ENCODE measurements at places on chromosomes 12 and 14.

DNA sequence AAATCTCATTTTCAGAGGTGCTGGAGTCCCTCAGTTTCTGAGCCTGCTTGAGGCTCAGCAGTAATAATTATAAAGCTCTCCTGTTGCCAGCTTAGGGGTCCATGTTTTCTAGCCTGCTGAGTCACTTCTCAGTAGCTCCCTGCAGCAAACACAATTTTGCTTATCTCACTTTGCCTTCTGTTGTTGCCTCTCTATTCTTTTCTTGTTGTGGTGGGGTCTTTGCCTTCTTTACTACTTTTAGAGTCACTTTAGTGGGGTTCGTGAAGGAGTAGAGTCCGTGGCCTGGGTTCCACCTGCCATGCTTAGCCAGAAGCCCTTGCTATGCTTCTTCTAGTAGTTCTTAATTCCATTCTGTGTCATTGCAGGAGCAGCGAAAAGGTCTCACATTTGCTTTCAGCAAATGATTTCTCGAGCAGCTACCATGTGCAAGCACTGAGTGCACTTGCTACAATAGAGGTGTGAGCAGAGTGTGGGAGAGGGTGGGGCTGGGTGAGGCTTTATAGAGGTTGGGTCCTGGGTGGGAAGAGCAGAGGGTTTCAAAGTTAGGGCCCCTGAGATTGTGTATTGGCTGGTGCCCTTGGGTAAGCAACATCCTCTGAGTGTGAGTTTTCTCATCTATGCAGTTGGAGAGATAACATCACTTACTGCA lies 114.3 kb downstream of the ADCK1 start:
- no peak for DNase-seq

- no peak for DNase-seq
Observed at GRCh38 chr14:71472356-71473340, 459.6 kb upstream of the RGS6 start.

DNA sequence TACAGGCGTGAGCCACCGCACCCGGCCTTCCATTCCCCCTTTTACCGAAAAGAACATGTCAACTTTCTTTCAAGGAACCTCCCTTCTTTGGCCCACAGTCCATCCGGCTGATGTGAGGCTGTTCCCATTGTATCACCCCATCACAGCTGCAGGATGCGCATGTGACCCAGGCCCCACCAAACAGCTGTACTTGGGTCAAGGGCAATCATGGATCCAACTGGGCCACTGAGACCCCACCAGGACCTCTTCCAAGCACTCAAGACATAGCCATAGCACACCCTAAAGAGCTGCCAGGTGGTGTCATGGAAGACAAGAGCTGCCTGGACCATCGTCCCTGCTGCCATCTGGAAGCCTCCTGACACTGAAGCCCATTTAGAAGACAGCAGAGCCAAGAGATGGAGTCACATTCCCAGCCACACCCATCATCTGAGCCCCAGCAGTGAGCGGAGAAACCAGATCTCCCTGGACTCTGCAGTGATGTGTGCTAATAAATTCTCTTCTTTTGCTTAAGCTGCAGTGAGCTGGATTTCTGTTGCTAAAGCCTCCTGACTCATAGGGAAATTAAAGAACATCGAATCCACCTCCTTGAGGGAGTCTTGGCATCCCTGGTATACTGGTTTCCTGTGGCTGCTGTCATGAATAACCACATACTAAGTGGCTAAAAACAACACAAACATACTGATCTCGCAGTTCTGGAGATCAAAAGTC lies 105.6 kb downstream of the KSR2 start:
- DNase-seq: no peak

DNA sequence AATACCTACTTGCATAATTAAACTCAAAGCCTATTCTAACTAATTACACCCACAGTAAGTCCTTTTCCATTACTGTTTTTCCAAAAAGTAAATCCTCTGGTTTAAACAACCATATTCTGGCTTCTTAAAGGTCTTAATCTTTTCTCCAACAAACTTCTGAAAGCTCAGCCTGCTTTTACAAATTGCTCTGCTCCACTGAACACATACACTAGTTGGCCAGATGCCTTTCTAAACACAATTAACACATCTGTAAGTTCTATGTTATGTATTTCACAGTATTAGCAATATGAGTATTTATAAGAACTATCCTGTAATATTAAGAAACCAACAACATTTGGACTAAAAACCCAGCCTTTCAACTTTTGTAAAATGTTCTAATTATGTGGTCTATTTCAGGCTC lies 30.1 kb downstream of the PTPRB start:
- no peak for DNase-seq

DNA sequence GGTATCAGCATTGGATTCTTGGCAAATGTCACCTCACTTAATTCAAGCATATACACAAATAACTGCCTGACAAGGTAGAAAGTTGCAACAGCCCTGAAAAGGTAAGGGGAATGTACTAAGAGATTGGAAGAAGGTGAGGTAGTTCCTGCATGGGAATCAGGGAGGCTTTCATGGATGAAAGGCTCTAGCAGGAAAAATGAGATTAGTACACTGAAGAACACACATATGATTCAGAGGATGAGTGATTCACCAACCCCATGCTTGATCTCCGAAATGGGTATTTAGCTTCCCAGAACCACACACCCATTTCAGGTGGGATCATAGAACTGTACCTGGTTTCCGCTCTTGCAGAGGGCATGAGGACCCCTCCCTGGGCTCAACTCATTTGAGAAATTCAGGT lies 65.8 kb downstream of the PAH start:
- DNase-seq: no peak

DNA sequence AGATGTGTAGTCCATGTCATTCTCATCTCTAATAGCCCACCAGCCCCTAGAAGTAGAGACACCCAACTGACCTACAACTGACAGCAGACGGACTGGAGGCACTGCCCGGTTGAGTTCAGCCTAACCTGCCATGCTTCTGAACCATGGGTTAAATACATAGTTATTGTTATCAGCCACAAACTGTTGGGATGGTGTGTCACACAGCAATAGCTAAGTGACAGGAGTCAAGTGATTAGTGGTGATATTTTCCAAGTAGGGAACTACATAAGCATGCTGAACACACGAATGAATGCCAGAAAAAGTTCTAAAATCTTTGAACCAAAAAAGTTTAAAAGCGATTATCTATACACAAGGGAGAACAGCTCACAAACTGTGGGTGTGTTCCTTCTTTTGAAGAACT lies 80.1 kb downstream of the SYNE3 start:
- DNase-seq: no peak

DNA sequence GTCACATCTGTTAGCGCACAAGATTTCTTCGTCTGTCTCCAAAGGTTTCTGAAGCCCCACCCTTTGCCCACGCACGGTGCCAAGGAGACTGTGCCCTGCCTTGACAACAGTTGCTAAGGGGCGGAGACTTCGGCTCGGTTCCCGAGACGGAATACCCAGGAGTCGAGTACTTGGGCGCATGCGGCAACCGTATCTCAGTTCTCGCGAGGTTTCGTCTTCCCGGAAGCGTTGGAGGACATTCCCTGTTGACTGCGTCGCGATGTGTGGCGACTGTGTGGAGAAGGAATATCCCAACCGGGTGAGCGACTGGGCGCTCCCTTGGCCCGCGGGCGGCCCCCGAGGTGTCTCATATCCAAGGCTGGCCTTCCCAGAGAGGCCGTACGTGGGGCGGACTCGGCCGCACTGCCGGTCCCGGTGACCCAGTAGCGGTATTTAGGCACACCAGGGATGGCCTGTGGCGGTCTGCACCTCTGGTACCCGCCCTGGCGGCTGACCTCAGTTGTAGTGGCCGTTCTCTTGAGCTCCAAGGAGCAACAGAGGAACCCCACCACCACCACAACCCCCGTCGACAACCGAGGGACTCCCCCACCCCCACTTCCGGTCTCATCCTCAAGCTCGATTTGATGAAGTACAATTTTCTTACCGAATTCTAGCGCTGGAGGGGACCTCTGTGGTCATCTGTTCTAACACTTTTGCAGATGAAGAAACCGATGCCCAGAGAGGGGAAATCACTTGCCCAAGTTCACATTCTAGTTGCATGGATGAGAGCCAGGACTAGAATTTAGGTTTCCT lies at the start of gene CHURC1:
Gene CHURC1 (plus strand): TSS at position 219 of the 792 bp plus-strand sequence. CDS start 41 bp downstream, at position 260.
- DNase-seq: peak; percentile 77

DNA sequence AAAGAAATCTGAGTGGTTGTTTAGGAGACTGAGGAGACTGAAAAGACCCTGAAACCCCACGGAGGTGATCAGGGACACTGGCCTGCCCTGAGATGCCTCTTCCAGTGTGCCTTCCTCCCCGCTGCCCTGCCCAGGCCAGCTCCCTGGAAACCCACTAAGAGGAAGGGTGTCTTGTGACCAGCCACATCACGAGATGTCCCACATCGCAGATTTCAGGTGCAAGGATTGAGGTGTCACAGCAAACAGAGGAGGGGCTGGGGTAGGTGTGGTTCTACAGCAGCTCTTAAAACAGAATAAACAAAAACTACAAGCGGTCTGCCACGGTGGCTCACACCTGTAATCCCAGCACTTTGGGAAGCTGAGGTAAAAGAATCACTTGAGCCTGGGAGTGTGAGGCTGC lies 184.3 kb upstream of the C14orf180 start:
- no peak for DNase-seq

Measured in stimulated activated CD8-positive, alpha-beta memory T cell treated with anti-CD3 and anti-CD28 coated beads, Interleukin-15, amount 100 ng/mL, for 24 hours (primary cell).